Left renal cortex interstitium (tissue), 4 donors: ENCODE measurements at places on chromosomes 1 and 21. TPM values are rescaled to one million over a fixed set of nuclear protein-coding genes. Genes with fewer than 3 reads are reported as not detected.

Gene MORN1
- polyA plus RNA-seq: 12.6 TPM

Gene TRIM67
- polyA plus RNA-seq: 0.11 TPM

- DNase-seq: no peak
These were observed 98.6 kb downstream of the TBX19 start for GRCh38 chr1:168379104-168379860.

DNA sequence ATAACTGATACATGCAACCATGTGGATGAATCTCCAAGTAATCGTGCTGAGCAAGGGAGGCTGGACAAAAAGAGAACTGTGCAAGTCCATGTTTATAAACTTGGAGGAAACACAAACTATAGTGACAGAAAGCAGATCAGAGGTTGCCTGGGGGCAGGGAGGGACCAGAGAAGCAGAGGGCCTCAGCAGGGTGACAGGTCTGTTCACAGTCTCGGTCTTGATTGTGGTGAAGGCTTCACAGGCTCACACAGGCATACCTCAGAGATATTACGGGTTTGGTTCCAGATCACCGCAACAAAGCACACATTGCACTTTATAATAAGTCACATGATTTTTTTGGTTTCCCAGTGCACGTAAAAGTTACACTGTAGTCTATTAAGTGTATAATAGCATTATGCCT is 28.5 kb downstream of the ACOT7 start:
- no peak for DNase-seq

GRCh38 chr1:92096317-92096716 is 16.2 kb downstream of the BTBD8 start:
- no peak for DNase-seq

- no peak for DNase-seq
These were observed 200.2 kb downstream of the MRPL39 start for GRCh38 chr21:25406887-25407579.

- DNase-seq: no peak
These were observed at the start of gene CHI3L2 for GRCh38 chr1:111227434-111227833. CHI3L2 (plus strand) TSS chr1:111227713; CDS start chr1:111227730, 17 bp downstream.

DNA sequence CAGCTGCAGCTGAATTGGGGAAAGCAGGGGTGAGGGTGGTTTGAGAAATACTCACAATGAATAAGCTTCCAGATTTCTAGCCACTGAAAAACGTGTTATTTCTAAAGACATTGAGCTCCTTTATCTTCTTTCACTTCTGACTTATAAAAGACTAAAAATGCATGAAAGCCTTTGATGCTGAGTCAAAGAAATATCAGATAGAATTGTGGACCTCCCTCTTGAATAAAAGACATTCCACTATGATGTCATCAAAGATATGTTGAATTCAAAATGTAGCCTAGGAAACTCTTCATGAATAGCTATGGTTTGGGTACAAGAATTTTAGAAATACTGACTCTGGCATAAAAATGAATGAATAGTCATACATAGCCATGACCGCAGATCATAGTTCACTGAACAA is 44.7 kb upstream of the COL24A1 start:
- DNase-seq: no peak

- no peak for DNase-seq
These were observed 18.4 kb downstream of the LORICRIN start for GRCh38 chr1:153277852-153278251.
